Cortex of kidney (tissue), 1 donor: ENCODE measurements at places on chromosomes 3 and 15.

DNA sequence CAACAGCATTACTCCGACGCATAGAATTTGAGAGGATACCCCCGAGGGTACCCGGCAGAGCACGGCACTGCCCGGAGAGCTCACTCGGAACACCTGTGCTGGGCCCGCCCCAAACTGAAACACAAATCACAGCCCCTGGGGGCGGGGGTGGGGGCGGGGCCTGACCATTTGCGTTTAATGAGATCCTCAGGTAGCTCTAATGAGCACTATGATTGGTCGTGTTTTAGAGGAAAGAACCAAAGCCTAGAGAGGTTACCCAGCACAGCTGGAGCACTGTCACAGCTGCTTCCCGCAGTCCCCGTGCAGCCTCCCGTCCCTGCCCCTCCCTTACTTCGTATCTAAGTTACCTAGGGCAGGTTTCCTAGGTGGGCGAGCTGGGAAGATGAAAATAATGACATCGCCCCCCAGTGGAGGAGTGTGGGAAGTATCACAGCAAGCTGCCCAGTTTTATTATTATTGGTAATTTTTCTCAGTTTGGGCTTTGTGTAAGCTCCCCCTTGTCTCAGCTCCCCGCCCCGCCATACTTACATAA is 187.1 kb downstream of the PDE8A start:
- no peak for DNase-seq

GRCh38 chr15:67691450-67691849 is 133.9 kb upstream of the SKOR1 start:
- no peak for DNase-seq

- no peak for DNase-seq
Observed at GRCh38 chr3:31743331-31744089, 210.8 kb downstream of the STT3B start.

- DNase-seq, result no peak
Observed at GRCh38 chr3:173618703-173619102, 221.2 kb downstream of the NLGN1 start.

DNA sequence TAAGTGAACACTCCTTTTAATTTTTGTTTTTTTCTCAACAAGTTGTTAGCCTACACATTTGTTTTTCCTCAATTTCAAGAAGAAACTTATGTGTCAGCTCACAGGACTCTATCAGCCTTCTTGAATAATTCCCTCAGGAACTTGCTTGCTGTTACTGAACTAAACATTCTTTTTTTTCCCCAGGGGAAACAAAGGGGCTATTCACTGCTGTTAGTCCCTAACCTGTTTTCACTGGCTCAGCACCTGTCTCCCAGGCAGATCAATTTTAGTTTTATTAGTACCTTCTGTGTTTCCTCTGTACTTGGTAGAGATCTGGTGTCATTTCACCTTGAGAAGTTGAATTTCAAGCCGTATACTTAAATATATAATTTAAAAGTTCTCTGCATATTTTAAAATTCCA is 644.6 kb downstream of the CADM2 start:
- DNase-seq, result no peak
